ENCODE measurements at places on chromosomes 4 and X.

DNA sequence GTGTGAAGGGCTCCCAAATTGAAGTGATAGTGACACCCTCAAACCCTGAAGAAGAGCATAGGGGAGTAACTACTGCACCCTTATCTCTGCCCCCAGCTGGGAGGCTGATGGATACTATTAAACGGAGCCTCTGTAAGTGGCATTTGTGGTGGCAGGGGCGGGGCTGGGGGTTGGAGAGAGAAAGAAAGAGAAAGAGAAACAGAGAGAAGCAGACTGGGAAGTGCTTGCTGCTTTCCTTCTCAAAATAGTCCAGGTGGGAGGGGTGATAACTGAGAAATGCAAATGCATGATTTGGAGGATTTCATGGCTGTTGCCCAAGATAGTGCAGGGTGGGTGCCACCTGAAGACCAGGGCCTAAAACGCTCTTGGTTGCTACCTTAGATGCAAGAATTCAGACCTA is 253.5 kb upstream of the GATB start:
- DNase-seq = no peak

DNA sequence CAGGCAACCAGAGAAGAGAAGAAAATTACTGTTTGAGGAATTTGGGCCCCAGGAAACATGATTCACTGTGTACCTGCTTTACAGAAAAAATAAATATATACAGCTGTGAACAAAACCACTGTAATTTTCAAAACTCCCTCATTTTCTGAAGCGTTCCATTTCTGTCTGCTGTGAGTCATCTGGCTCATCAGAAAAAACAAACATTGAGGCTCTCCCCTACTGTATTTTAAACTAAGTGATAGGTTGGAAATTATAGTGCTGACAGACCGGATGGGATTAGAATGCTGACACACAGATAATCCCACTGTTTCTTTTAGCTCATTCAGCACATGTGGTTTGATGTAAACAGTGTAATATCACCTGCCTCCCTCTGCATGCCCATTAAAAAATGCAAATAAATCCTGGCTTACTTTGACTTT is 847.0 kb downstream of the TRIML1 start:
- no peak for DNase-seq

- no peak for DNase-seq
These were observed 32.0 kb downstream of the LAS1L start for GRCh38 chrX:65502618-65503017.

GRCh38 chr4:101777431-101777830 is 13.1 kb upstream of the BANK1 start:
- no peak for DNase-seq

GRCh38 chr4:29970626-29971025 is 749.5 kb upstream of the PCDH7 start:
- DNase-seq = no peak

DNA sequence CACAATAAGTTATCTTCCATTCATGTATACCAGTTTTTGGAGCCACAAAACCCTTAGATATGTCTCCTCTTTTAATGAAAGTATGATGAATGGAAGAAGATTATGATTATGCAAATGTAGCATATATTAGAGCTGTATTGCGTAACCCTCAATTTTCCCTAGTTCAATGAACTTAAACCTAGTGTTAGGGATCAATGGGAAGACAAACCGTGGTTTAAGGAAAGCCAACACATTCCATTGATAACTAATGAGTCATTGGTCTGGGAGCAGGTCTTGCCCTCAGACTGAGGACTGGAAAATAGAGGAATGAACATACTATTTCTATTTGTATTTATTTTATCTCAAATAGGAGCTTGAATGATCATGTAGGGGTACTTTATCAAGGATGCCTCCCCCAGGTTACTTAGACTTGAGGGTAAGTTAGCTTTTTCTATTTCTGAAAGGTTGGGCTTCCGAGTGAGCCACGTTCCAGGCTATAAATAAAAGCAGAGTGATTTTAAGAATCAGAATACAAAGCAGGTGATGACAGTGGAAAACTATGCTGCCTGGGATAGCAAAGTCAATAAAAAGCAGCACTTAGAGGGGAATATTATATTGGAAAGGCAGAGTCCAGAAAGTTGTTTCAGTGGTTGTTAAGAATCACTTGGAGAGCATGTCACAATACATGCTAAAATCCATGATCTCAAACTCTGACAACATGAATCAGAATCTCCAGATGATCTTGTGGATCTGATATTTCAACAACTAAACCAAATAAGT is 356.0 kb downstream of the ADAM29 start:
- DNase-seq = no peak

- DNase-seq = no peak
These were observed 756.3 kb upstream of the ATOH1 start for GRCh38 chr4:93072292-93072691.

DNA sequence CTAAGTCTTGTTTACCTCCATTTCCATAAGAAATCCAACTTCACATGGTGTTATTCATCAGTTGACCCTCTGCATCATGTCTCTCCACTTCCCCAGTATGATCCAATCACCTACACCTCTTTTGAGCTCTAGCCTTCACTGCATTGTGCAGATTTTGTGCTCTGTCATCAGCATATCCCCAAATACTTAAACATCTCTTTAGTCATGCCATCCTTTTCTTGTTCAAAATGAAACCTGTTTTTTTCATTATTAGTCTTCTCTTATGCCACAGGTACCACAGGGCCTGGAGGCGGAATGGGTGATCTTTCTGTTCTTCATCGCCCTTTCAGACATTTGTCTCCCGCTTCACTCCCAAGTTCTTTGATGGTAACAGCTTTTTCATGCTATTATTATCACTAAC is 382.7 kb upstream of the GALNTL6 start:
- DNase-seq = no peak

DNA sequence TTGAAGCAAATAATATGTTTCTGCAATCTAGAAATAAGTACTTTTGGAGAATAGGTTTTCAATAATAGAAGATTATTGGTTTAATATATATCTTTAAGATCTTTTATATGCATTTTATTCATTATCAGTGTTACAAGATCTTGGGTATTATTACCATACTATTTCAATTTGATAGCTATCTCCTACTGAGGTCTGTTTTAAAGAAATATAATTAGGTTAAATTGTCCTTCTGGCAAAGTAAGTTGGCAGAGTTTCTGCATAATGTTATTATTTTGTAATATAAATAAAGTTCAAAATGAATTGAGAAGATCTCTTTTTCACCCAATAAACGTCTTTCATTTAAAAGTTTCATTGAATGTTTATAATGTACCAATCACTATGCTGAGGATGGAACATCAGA is 443.7 kb downstream of the FAT4 start:
- no peak for DNase-seq

GRCh38 chrX:20140420-20140819 is 1.2 kb downstream of the EIF1AX start:
- no peak for DNase-seq

GRCh38 chrX:112866175-112866574 is 25.5 kb upstream of the AMOT start:
- no peak for DNase-seq

GRCh38 chr4:109729117-109729717 is 653 bp downstream of the PLA2G12A start:
- no peak for DNase-seq

Measured in suprapubic skin (tissue), 4 donors.